DND-41 (cell line): ENCODE measurements at places on chromosomes 3 and 15.
A peak's percentile ranks its signal among the peaks of the same experiment; 100 is the strongest.

GRCh38 chr3:131744765-131745164, 242.0 kb upstream of the MRPL3 start:
- DNase-seq: no peak
- H3K36me3 ChIP-seq: no peaks in the 10 kb centered on the region
- no peaks in the 10 kb centered on the region for H3K4me1 ChIP-seq
- no peak overlapping the region for H3K4me3 ChIP-seq

DNA sequence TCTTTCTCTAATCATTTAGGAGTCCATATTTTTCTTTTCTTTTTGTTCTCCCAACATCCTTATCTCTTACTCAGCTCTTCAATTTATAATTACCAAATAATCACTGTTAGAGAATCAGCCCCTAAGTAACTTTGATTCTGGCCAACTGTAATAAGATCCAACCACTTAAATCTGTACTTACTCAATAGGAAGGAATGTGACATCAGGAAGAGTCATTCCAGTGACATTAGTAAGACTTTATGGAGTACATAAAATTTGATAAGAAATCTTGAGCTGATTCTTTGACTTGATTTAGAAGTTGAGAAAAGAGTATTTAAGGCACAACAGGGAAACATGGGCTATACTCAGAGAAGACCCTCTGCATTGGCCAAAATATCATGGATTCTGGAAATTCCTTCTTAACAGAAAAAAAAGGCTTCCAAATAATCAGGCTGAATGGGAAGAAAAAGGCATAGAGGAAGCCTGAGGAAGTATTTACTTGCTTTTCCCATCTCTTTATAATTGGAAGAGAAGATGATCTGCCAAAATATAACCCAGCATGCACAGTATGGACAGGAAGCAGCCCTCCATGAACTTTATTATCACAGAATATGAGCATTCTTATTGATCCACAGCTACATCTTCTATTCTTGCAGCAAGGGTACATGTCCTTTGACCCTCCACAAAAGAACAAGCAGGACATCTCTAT, 289.7 kb upstream of the TPRG1 start:
- H3K27ac ChIP-seq: no peak overlapping the region
- peaks cover 12% of the 10 kb centered on the region; the same call in 1 of the 2 replicates for H3K36me3 ChIP-seq
- H3K27me3 ChIP-seq: no peaks in the 10 kb centered on the region
- no peak overlapping the region for H3K4me3 ChIP-seq

GRCh38 chr3:111545349-111545748, 3.4 kb downstream of the CD96 start:
- no peaks in the 10 kb centered on the region for H3K27me3 ChIP-seq
- no peak for DNase-seq
- peaks cover 53% of the 10 kb centered on the region for H3K36me3 ChIP-seq

DNA sequence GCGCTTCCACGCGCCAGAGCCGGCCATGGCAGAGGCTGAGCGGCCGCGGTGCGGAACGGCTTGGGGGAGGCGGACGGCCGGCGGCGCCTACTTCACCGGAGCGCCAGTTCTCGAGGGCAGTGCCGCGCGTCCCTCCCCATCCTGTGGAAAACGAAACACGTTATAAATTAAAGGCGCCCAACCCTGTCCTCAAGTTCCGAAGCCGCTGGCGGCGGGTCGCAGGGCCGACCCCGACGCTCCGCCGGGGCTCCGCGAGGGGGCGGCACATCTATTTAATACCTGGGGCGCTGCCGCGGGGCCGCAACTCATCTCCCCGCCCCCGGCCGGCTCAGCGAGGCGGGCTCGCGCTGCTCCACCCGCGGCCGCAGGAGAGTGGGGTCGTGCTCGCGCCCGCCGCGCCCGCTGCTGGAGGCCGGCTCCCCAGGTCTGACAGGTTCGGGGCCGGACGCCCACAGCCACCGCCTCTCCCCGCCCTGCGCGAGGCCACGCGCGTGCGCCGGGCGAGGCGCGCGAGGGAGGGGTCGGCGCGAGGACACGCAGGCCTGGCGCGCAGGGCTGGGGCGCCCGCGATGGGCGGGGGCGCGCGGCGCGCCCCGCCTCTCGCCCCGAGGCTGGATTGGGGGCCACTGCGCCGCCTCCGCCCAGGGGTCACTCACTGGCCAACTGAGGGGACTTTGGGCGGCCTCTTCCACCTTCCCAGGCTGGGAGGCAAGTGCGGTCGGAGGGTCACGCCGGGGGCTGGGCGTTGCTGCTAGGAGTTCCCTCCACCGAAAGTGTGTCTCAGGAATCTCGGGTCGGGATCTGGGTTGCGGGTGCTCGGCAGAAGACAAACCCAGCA, at the start of gene SLC30A4:
SLC30A4 (minus strand) TSS at position 428 of the 838 bp plus-strand sequence; CDS start at position 27, 401 bp downstream.
- H3K27ac ChIP-seq: no peak within 1 kb of the TSS
- no peaks in the 10 kb centered on the region for H3K36me3 ChIP-seq
- H3K4me3 ChIP-seq: peak within 1 kb of the TSS; percentile 57
- peaks cover 15% of the 10 kb centered on the region for H3K4me1 ChIP-seq
- peaks cover 37% of the 10 kb centered on the region for H3K27me3 ChIP-seq

DNA sequence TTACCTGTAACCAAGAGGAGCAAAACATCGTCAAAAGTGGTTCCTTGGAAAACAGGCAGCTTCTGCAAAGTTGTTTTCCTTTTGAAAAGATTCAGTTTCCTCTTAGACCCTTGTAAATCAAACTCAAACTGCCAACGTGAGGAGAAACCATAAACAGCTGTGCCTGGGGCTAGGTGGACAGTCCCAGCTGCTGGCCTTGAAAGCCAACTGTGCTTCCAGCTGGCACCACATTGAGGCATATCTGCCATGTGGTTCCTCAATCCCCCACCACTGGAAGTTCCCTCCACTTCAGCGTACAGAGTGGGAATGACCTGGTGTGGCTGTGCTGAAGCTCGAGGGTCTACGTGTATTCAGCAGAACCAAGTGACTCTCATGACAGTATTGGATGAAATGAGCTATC, 40.9 kb downstream of the HRH1 start:
- H3K36me3 ChIP-seq: no peaks in the 10 kb centered on the region
- DNase-seq: no peak
- peaks cover 6% of the 10 kb centered on the region for H3K27me3 ChIP-seq
- H3K4me3 ChIP-seq: no peak overlapping the region
- no peaks in the 10 kb centered on the region for H3K4me1 ChIP-seq
- H3K27ac ChIP-seq: no peak overlapping the region

GRCh38 chr3:186609247-186609868, 3.5 kb upstream of the AHSG start:
- no peaks in the 10 kb centered on the region for H3K36me3 ChIP-seq
- H3K27ac ChIP-seq: no peak overlapping the region
- no peak for DNase-seq
- H3K4me3 ChIP-seq: no peak overlapping the region
- H3K27me3 ChIP-seq: peaks cover 25% of the 10 kb centered on the region

DNA sequence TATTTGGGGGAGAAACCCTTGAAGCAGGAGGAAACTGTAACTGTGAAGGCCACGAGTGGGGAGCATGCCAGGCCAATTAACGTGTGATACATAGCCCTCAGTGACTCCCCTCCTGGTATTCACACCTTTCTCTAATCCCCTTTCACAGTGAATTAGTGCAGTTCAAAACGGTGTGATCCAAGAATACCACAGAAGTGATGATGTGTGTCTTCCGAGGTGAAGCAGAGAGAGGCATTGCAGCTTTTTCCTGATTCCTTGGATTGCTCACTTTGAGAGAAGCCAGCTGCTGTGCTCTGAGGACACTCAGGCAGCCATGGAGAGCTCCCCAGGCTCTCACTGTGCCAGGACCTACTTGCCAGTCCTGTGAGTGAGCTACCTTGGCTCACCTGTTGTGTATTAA, 17.3 kb downstream of the NIPA2 start:
- H3K4me3 ChIP-seq: no peak overlapping the region
- no peak for DNase-seq
- no peak overlapping the region for H3K27ac ChIP-seq
- no peaks in the 10 kb centered on the region for H3K27me3 ChIP-seq
- H3K36me3 ChIP-seq: peaks cover 56% of the 10 kb centered on the region

DNA sequence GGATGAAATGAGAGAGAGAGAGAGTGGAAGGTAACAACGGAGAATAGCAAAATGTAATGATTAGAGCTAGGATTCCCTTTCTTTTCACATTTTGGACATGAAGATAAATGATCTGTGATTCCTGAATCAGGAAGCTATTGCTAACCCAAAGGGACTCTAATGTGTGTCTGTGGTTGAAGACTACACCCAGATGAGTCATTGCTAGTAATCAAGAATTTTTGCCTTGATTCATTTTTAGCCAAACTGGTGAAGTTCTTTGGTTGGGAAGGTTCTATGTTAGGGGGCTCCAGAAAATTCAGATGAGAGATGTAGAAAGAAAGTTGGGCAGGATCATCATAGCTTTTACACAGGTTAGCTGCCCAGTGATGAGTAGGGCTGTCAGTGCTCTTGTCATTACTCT, 116.4 kb downstream of the DUT start:
- no peaks in the 10 kb centered on the region for H3K36me3 ChIP-seq
- H3K27ac ChIP-seq: no peak overlapping the region
- no peak for DNase-seq

- peak overlapping the region; percentile 16; the same call in 1 of the 2 replicates for H3K4me3 ChIP-seq
- H3K27me3 ChIP-seq: no peaks in the 10 kb centered on the region
- no peaks in the 10 kb centered on the region for H3K36me3 ChIP-seq
These were observed 68.0 kb downstream of the FNDC3B start for GRCh38 chr3:172107403-172107802.

- no peaks in the 10 kb centered on the region for H3K36me3 ChIP-seq
- no peaks in the 10 kb centered on the region for H3K27me3 ChIP-seq
- H3K4me1 ChIP-seq: no peaks in the 10 kb centered on the region
- H3K27ac ChIP-seq: no peak overlapping the region
- peak; percentile 16 for DNase-seq
These were observed 1036.6 kb downstream of the NTRK3 start for GRCh38 chr15:87219650-87220615.

DNA sequence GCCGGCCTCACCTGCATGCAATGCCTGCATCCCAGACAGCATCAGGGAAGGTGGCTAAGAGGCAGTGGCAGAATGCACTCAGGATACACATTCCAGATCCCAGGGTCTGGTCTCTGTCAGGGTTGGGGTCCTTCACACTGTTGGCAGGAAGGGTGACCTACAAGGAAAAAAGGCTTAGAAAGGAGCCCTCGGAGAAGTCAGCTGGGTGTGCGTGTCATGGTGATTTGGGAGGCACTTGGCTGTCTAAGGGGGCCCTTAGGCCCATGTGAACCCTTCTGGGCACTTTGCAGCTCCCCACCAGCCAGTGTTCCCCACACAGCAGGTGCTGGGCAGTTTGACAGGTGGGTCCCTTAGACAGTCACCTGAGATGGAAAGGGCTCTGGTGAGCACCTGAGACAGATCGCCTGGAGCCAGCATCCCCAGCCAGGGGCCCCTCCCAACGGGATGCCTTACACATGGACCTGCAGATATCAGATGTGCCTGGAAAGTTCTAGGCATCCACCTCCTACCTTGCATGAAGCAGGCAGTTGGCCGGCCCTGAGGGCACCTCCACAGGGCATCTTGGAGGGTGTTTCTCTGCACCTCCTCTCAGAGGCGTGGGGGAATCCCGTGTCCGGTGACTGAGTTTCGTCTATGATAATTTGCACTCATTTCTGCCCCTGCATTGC, 131.6 kb downstream of the LRRK1 start:
- H3K27me3 ChIP-seq: no peaks in the 10 kb centered on the region
- no peaks in the 10 kb centered on the region for H3K36me3 ChIP-seq
- DNase-seq: no peak
